ENCODE measurements at places on chromosomes 7 and 10.

DNA sequence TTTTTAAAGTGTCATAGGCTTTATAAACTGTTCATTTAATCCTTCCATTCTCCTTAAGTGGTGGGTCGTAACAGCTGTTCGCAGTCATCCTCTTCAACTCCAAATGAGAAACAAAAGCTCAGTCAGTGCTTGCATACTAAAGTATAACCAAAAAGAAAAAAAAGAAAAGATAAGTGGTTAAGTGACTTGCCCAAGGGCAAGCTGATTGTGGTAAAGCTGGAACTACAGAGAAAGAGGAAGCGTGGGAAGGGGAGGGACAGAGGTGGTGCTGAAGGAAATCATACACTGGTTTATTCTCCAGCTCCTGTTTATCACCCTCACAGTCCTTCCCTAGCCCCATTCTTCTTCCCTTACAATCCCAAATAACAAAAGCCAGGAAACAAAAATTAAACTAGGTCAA, 29.6 kb downstream of the IDE start:
- DNase-seq: no peak

DNA sequence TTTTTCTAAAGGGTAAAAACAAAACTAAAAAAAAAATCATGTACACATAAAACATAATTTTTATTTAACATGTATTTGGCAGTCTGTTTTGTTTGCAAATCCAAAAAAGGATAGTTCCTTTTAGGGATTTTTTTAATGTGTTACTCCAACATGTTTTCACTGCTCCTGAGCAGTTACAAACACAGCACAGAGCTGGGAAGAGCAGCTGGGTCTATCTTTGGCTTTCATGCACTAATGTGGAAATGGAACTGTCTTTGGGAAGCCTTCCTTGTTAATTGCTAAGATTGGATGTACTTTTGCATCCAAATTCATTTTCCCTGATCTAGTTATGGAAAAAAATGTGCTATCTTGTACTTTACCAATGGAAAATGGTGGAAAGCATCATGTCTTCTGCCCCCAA, 1035.1 kb downstream of the CNTNAP2 start:
- no peak for DNase-seq

DNA sequence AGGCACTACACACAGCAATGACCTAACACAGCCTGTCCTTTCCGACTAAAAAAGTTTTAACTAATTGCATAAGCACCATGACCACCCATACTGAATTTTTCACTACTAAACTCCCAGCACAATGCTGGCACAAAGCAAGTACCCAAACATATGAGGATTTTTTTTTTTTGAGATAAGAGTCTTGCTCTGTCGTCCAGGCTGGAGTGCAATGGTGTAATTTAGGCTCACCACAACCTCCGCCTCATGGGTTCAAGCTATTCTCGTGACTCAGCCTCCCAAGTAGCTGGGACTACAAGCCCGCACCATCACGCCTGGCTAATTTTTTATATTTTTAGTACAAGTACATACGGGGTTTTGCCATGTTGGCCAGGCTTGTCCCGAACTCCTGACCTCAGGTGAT, 5.1 kb downstream of the UBE2H start:
- DNase-seq: no peak

DNA sequence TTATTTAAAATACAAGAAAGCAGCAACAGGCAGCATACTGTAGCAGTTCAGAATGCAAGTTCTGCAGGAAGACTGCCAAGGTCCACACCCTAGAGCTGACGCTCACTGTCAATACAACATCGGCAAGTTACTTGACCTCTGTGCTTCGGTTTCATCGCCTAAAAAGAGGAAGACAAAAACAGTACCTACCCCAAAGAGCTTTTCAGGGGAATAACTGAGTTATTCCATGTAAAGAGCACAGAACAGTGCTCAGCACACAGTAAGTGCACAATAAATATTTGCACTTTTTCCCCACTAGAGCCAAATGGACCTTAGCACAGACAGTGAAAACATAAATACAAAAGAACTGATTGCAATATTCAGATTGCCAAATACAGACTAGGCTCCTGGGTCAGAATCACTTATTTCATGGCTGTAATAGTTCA, 88.6 kb downstream of the USP6NL start:
- DNase-seq: no peak

DNA sequence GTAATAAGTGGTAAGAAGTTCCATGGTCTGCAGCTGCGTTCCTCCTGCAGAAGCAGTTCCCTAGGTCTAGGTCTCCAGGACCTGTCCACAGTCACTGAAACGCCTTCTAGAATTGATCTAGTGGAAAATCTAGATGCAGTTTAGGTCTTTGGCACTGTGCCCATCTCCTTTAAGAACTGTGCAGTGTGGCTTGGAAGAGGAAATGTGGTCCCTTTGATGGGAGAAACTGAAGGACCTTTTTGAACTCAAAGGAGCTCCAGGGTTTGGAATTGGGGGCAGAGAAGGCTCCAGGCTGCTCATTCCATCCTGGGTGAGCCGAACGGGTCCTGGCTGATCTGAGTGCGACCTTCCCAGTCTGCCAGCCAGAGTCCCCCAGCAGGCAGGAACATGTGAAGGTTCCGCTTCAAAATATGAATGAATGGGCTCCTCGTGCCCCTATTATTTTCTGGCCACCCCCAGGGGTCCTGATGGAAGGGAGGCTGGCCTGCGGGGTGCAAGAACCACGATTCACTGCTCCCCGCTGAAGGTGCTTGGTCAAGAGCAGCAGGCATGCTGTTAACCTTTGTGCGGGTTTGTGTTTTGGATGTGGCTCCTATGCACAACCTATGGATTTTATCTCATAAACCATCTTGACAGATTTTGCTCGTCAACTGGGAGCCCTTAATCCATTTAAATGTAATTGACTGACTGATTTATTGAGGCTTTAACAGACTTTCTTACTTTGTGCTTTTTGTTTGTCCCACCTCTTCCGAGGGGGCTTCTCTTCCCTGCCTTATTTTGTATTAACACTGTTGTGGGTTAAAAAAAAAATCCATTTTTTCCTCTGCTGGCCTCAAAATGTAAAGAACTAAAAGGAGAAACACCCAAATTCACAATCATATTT, 36.7 kb downstream of the ZNF467 start:
- DNase-seq: no peak

- DNase-seq: no peak
Measured at GRCh38 chr7:2843711-2844152, 376 bp downstream of the GNA12 start.

DNA sequence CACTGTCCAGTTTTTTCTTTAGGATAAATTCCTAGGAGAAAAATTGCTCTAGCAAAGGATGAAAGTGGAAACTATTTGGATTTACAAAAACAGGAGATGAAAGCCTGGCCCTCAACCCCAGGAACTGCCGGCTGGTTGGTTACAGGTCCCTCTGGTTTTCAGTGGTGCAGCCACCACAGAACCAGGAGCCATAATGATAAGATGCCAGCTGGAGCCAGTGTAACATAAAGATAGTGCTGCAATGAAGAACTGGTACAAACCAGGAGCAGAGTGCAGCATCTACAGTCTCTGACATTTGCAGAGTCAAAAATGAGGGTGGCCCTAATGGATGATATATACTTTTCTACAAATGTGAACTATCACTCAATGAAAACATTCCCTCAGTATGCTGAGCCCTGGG, 20.4 kb upstream of the NUP42 start:
- no peak for DNase-seq

GRCh38 chr7:27171637-27172314, 2.3 kb downstream of the HOXA10 start:
- DNase-seq: no peak

DNA sequence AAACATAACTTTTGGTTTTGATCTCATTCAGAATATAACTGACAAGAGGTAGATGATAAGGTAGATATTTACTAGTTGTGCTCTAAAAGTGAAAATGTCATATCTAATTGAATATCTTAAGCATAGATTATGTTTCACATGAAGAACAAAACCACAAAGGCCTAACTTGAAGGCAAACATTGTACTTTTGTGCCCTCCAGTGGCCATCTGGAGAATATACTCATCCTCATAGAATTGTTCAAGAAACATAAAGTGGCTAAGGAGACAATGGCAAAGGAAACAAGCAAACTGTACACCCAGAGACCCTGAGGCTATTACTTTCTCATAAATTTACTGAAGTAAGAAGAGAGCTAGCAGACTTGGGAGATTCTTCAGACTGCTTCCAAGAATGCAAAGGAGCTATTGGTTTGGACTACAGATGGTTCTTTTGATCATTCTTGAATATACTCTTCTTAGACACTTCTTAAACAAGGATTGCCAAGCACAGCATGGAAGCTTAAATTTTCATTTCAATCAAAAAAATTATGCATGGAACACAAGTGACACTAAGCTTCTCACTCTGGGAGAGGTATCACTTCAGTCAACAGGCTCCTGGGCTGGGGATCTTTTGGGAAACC, 98.2 kb upstream of the DKK1 start:
- peak; percentile 1 for DNase-seq

GRCh38 chr10:37643187-37643586, 214.2 kb downstream of the ZNF248 start:
- no peak for DNase-seq

DNA sequence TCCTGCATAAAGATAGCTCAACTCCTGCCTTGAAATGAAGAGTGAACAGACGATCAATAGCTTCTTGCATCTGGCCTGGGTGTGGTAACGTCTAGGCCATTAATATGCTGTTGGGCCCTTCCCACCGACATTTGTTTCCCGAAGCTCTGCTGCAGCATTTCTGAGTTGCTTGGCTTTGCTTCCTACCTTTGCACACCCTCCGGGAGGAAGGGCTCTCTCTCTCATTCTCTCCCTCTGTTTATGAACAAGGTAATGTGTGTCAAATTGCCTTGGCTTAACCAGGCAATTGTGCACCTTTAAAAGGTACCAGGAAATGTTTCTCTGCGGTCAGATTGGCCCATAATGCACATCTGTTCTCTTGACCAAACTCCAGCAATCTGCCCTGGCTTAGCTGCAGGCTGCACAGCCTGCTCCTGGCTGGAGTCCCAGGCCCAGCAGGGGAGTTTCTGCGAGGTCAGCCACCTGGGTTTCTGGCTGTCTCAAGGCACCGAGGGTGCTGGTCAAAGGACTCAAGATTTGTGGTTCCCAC, 223.7 kb downstream of the SNX10 start:
- no peak for DNase-seq
